ENCODE measurements at places on chromosomes 1 and 21.
A peak's percentile ranks its signal among the peaks of the same experiment; 100 is the strongest.

- DNase-seq = no peak
These were observed 31.4 kb upstream of the PCBP3 start for GRCh38 chr21:45611939-45612664.

- peak; percentile 94 for DNase-seq
These were observed 68.3 kb downstream of the SLC35A3 start for GRCh38 chr1:100037927-100038659.

DNA sequence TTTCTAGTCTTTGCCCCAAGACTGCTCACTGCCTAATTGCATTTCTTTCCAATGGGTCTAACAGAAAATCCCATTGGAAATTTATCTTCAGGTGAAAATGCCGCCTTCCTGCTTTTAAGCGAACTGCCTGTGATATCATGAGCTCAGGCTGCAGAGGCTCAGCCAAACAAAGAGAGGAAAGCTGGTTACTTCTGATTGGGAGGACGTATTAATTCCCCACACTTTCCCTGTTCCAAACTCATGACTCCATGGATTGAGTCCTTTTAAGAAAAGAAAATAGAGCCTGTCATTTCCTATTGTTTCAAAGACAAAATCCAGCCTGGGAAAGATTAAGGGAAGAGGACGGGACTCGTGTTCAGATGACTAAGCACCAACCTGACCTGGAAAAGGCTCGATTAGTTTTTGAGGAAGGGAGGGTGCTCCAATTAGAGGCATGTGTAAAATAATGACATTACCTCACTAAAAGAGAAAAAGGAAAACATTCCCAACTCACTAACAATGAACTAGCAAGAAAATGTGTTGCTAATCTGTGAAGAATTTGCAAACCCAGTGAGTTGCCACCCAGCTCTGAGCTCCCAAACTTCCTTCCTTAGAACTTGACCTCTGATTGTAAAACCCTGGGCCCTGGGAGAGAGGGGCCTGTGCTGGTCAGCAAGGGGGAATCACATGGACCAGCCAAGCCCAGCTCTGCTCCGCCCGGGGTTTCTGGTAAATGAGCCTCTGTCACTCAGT lies 61.2 kb downstream of the TCP10L start:
- no peak for DNase-seq

- no peak for DNase-seq
These were observed 97.4 kb downstream of the LACTBL1 start for GRCh38 chr1:22875241-22875640.

GRCh38 chr1:206495493-206496046 lies 11.8 kb upstream of the RASSF5 start:
- no peak for DNase-seq

DNA sequence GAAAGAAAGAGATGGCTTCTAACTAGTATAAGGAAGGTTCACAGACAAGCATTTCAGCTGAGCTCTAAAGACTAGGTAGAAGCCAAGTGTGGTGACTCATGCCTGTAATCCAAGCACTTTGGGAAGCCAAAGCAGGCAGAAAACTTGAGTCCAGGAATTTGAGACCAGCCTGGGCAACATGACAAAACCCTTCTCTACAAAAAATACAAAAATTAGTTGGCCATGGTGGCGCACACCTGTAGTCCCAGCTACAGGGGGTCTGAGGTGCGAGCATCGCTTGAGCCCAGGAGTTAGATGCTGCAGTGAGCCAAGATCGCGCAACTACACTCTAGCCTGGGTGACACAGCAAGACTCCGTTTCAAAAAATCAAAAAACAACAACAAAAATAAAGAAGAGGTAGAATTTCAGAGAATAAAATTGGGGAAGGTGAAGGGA lies 27.8 kb downstream of the FBXO42 start:
- no peak for DNase-seq

DNA sequence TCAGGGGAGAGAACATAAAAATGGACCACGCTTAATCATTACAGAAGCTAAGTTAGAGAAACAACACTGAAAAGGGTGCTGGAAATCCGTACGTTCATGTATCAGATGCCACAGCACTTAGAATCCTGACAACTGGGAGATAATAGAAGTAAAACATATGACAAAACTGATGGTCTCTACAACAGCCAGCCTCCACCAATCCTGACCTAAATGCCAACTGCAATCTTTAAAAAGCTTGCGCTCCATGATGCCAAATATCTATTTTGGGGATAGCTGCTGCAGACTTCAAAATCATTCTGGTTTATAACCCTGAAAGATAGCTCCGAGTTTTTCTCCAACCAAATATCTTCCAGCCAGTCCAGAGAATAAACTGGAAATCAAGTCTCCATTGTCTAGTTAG lies 178.3 kb downstream of the RERE start:
- DNase-seq = no peak

DNA sequence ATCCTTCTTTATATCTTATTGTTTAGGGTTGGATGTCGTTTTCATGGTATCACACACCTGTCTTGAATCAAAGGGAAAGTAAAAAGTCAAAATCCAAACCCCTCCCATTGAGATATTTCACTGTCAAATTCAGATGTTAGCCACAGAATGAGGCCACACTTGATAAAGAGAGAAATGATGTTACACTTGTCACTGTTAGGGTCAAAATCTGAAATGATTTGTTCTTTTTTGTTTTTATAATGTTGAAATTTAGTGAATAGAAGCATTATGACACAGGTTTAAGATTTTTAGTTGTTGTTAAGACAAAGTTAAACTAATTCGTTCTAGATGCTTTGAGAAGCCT lies 13.1 kb downstream of the NFIA start:
- no peak for DNase-seq

GRCh38 chr1:152824964-152825363 lies 2.3 kb upstream of the LCE1A start:
- no peak for DNase-seq

DNA sequence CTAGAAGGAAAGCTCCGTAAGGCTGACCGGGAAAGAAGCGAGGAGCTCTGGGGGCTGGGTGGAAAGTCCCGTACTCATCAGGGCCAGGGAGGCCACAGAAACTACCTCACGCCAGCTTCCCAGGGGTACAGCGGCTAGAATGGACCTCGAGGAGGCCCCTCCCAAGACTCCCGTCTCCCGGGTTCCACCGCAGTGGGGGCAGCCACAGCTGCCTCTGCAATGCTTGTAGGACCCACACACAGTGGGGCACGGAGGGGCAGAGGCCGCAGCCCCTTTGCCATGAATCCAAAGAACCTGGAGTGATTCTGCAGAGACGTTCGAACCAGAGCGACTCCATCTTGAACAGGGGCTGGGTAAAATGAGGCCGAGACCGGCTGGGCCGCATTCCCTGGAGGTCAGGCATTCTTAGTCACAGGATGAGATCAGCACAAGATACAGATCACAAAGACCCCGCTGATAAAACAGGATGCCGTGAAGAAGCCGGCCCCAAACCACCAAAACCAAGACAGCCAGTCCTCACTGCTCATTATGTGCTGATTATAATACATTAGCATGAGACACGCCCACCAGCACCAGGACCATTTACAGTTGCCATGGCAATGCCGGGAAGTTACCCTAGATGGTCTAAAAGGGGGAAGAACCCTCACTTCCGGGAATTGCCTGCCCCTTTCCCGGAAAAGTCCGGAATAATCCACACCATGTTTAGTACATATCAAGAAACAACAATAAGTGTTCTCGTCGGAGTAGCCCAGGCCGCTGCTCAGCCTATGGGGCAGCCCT lies 1.6 kb upstream of the ANKRD65 start:
- DNase-seq = peak; percentile 41

DNA sequence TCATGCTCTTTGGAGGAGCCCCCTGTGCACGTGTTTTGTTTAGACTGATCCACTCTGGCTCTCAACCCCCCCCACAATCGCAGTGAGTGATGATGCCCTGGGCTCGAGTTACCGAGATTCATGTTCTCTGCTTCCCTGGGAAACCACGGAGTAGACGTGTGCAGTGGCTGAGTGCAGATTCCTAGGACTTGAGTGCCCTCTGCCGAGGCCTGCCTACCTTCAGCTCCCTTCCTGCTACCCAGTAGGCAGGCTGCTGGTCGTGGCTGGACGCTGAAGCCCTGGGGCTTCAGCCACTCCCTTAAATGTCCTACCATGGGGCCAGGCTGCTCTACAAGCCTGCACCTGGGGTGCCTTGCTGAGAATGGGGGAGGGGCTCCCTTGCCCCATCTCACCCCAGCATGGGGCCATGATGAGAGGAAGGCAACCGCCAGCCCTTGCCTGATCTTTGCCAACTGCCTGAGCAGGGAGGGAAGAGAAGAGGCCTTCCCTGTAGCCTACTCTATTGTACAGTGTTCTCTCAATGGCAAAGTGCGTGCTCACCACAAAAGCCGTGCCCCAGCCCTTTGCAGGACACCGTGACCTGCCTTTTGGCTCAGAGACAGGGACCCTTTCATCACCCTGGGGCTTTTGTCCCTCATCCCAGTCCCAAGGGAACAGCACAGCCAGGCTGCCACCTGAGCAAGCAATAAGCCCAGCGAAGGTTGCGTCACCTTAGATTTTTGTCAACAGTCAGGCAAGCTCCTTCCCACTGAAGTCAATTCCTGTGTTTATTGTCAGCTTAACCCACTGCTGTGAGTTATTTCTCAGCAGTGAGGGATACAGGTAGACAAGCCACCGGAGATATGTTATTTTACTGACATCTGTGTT lies 4.1 kb upstream of the GRIK3 start:
- no peak for DNase-seq

- peak; percentile 58 for DNase-seq
These were observed 89.3 kb upstream of the EDEM3 start for GRCh38 chr1:184843732-184844495.

DNA sequence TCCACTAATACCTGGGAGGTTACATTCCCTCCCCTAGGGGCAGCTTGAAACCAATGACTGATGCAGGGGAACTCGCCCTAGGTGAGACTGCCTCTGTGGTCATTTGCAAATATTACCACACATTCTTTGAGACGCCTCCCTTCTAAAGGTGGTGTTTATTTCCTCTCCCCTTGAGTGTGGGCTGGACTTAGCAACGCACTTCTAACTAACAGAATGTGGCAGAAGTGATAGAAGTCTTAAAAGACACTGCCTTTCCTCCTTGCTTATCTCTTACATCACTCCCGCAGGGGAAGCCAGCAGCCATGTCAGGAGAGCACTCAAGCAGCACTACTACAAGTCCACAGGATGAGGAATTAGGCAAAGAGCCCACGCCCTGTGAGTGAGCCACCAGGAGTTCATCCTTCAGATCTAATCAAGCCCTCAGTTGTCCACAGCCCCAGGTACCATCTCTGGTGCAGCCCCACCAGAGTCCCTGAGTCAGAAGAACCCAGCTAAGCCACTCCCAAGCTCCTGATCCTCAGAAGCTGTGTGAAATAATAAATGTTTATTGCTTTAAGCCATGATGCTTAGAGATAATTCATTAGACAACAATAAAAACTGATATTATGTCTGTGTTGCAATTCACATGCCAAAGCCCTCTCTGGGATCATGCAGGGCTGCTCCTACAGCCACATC lies 14.8 kb upstream of the MATN1 start:
- DNase-seq = no peak

DNA sequence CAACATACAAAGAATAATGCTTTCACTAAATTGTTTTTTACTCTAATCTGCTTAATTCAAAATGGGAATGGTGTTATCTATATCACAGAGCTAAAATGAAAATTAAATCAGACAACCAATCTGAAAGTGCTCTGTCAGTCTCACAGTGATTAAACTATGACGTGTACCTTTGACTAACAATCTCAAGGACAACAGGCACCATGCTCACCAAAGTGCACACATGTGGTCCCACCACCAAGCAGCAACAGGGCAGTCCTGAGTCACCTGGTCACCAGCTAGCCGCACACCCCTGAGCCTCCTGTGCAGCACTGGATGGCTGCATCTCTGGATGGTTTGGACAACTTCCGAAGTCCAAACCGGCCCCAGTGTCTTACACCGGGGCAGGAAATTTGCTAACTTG lies 54.5 kb upstream of the NADK start:
- DNase-seq = no peak

DNA sequence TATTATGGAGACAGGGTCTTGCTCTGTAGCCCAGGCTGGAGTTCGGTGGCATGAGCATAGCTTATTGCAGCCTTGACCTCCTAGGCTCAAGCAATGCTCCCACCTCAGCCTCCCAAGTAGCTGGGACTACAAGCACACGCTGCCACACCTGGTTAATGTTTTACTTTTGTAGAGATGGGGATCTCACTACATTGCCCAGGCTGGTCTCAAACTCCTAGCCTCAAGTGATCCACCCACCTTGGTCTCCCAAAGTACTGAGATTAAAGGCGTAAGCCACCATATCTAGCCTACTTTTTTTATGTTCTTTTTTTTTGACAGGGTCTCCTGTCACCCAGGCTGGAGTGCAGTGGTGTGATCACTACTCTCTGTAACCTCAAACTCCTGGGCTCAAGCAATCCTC lies 5.9 kb upstream of the BCL2L15 start:
- no peak for DNase-seq

DNA sequence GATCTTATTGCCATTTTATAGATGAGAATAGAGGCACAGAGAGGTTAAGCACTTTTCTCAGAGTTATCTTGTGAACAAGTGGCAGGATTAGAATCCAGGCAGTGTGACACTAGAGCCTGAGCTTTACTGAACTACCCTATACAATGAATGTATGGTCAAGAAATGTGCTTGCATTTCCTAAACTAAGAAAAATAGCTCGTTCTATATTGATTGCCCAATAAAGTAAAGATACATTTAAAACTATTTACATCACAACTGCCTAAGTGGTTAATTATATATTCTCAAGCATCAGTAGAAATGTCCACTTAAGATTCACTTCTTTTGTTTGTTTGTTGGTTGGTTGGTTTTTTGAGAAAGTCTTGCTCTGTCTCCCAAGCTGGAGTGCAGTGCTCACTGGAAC lies 91.6 kb downstream of the ZFYVE9 start:
- no peak for DNase-seq

DNA sequence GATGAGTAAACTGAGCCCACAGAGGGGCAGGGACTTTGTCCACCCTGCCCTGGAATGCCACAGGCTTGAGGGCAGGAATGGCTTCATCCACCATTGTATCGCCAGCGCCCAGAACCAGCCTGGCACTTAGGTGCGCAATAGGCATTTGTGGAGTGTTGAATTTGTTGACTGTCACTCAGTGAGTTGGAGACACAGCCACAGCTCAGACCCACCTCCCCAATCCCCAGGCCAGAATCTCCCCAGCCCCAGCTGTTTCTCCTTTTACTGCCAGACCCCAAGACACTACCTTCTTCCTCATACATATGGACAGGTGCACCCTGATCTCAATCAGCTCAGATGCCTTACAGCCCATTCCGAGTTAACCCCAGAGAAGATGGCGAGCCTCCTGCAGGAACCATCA lies 674.5 kb downstream of the MATN1 start:
- DNase-seq = no peak

- DNase-seq = no peak
These were observed 137.1 kb upstream of the KLHDC7A start for GRCh38 chr1:18343581-18343980.

- DNase-seq = peak; percentile 71
These were observed 39.8 kb upstream of the ZC3H12A start for GRCh38 chr1:37434292-37435225.
